ENCODE measurements at places on chromosomes 3 and 15.

DNA sequence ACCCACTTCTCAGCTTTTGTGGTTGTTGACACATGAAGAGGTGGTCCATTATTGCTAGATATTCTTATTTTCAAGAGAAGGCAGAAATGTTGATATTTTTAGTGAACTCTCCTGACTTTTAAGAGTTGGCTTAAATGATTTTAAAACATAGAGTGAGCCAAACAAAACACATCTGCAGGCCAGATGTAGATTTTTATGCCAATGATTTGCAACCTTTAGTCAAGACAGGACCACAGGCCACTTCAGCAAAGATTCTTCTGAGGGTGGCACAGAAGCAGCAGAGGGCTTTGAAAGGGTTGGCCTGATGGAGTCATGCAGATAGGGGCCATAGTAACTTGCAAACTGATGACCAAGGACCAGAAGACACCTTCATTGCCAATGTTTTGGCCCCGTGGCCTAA lies 276.5 kb upstream of the P2RY1 start:
- DNase-seq = no peak

GRCh38 chr3:117696851-117697407 lies 987.4 kb downstream of the TUSC7 start:
- DNase-seq = no peak

DNA sequence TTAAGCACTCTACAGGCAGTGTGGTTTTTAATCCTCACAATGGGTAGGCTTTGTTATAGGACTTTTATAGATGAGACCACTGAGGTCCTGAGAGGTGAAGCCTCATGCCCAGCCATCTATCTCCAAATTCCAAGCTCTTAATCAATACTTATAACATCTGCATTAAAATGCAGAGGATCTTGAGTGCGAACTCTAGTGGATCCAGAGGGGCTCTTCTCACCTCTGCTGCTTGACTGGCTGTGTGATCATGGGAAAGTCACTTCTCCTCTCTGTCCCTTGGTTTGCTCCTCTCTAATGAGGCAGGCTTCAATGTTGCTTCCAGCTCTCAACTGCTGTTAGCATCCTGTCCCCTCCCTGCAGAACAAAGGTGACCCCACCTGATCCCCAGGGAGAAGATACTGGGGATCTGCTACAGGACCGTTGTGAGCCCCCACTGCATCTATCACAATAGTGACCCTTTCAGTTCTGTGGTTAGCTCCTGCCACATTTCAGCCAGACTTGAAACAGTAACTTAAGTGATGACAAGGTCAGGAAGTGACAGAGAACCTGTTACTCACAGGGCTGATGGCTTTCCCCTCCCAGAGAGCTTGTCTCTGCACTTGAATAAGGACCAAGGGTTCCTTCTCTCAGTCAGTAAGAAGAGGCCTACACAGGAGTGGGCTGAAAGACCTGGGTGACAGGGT lies 1.3 kb downstream of the SLC27A2 start:
- peak; percentile 68 for DNase-seq

GRCh38 chr15:61222010-61222409 lies 7.1 kb downstream of the RORA start:
- no peak for DNase-seq

DNA sequence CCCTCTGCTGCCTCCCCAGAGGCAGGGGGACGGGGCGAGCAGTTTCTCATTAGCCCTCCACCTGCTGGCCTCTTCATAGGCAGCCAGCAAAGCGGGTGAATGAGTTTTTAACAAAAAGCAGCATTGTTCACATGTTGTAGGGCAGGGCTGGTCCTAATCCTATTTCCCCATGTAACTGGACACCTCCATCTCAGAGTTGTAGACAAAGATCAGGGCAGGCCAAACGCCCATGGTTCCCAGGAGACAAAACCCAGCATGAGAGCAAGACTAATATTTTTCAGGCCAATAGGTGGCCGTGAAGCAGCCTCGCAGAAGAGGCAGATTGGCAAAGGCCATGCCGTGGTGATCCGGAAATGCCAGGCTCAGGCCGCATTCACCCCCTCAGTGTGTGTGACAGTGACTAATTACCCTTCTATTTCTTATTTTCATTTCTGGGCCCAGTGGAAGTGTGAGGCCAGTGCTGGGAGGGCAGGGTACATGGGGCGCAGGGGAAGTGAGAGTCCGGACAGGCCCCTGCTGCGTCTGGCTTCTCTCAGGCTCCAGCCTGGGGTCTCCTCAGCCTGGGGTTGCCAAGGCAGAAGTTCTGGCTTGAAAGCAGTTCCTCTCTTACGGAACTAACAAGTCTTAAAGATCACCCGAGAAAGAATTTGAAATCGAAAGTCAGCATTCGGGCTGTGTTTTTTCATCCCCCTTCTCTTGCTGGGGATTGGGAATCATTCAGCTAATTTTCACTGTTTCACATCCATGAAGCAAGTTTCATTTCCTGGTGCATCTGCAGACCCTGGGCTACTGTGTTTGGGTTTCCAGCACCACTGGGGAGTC lies 64.8 kb downstream of the BOC start:
- DNase-seq = peak; percentile 23

DNA sequence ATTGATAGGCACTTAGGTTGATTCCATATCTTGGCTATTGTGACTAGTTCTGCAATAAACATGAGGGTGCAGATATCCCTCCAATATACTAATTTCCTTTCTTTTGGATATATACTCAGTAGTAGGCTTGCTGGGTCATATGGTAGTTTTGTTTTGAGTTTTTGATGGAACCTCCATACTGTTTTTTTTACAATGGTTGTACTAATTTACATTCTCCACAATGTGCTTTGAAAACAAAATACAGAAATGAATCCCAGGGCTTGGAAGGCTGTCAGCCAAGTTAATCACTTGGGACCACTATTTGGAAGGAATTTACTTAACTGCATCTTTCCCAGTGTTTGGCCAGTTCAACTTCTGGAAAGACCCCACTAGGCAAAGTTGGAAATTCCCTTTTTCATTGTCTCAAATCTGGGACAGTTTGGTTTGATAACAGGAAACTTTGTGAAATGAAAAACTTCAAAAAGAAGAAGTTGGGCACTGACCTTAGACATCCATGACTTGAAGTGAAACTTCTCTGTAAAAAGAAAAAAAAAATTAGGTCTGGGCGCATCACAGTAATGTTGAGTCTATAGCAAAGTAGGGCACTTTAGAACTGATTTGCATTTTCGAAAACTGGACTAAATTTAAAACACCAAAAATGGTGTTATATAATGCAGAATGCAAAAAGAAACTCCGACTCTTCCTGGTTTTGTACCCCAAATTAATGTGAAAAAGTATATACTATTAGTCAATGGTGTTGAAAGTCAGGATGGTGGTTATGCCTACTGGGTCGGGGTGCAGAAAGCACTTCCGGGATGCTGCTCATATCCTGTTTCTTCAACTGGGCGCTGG lies 6.0 kb downstream of the CTSH start:
- no peak for DNase-seq

- no peak for DNase-seq
Measured at GRCh38 chr3:5071061-5071460, 51.0 kb upstream of the ARL8B start.

All from kidney capillary endothelial cell (primary cell).